Suprapubic skin (tissue), 4 donors: ENCODE measurements at places on chromosomes 6 and 20. TPM values are rescaled to one million over a fixed set of nuclear protein-coding genes. Genes with fewer than 3 reads are reported as not detected.

DNA sequence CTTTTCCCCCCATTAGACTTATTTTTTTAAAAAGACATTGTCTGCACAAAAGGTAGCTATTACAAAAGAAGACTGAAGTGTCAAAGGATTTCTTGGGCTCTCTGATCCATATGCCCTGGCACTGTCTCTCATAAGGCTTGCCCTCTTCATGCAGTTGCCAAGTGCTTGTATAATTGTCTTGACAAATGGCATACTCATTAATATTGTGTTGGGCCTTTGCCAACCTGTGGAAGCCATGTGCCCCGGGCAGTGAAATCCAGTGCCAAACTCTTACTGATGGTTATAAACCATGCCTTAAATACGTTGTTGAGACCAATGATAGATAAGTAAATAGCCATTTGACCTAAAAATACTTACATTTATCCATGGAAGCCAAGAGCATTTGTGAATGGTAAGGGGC lies 98.1 kb downstream of the FARS2 start:
- no peak for DNase-seq

GRCh38 chr20:23508449-23509229 lies 17.7 kb downstream of the CST8 start:
- no peak for DNase-seq

DNA sequence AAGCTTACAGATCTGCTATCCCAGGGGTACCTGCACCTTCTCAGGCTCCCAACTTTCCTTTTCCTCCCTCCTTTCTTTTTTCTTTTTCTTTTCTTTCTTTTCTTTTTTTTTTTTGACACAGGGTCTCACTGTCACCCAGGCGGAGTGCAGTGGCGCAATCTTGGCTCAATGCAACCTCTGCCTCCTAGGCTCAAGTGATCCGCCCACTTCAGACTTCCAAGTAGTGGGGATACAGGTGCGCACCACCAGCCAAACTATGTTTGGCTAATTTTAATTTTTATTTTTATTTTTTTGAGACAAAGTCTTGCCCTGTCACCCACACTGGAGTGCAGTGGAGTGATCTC lies 36.0 kb downstream of the PIM1 start:
- no peak for DNase-seq

GRCh38 chr20:59836767-59837166 lies 96.7 kb downstream of the SYCP2 start:
- DNase-seq = no peak

- DNase-seq = no peak
Measured at GRCh38 chr6:108714766-108715414, 133.3 kb upstream of the ARMC2 start.

GRCh38 chr6:106446287-106446885 lies 85.9 kb downstream of the CRYBG1 start:
- no peak for DNase-seq

GRCh38 chr20:56928007-56928406 lies 298.9 kb downstream of the TFAP2C start:
- DNase-seq = no peak

MYH7B gene
- 0.18 TPM for total RNA-seq

WASF1 gene
- 6.2 TPM for total RNA-seq
